ENCODE measurements at places on chromosomes 7 and 10.

DNA sequence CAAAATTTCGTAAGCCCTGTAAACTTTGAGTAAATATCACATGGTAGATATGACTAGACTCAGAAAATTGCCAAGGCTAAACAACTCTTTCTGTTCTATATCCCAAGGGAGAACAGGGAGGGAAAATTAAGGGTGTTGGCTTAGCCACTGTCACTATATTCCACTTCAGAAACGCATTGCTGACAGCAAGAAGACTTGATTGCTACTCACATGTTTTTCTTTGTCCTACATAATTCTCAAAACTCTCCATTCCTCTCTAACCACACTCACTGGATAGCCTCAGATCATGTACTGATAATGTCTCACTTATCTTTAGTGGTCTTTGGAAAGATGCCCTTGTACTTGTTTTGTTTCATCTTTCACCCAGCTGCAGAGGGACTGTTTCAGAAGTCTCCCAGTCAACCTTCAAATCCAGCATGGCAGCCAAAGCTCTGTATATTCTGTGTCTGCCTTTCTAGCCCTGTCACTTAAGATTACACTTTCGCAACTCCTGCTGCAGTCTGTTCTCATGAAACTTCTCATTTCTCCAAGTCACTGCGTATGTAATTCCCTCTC is 582.4 kb upstream of the FZD8 start:
- peak; percentile 62 for DNase-seq

GRCh38 chr7:37312608-37313007 is 136.1 kb downstream of the ELMO1 start:
- DNase-seq, result no peak

- DNase-seq, result no peak
Observed at GRCh38 chr7:155346285-155346684, 48.6 kb downstream of the INSIG1 start.

DNA sequence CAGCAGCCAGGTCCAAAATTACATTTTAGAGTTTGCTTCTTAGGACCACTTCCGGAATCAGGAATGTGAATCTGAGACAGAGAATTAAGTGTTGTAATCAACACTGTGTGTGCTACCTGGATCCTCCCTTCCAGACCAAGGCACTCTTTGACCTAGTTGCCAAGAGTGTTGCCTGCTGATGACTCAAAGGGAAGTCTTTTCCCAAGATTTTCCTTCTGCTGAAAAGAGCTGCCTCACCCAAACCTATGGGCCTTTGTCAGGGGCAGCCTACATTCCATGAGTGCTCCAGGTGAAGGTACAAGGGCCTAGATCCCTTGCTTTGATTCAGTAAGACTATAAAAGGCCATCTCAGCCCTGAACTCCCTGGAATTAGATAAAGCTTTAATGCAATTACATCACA is 712.5 kb upstream of the ANKRD30A start:
- no peak for DNase-seq

DNA sequence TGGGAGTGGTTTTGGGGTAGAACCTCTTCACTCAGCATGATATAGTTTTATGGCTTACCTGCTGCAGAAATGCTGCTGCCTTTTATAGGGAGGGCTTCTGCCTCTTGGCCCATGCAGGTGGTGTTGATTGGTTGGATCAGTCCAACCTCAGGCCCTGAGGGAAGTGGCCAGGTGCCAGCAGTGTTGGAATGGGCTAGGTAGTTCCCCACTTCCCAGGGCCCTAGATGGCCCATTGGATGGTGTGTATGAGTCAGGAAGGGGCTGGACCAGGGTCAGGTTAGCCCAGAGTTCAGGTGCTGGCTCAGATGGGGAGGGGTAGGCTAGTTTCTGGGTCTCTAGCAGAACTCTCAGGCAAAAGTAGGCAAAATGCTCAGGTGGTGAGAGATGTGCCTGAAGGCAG is 455.5 kb downstream of the CCSER2 start:
- DNase-seq, result no peak

DNA sequence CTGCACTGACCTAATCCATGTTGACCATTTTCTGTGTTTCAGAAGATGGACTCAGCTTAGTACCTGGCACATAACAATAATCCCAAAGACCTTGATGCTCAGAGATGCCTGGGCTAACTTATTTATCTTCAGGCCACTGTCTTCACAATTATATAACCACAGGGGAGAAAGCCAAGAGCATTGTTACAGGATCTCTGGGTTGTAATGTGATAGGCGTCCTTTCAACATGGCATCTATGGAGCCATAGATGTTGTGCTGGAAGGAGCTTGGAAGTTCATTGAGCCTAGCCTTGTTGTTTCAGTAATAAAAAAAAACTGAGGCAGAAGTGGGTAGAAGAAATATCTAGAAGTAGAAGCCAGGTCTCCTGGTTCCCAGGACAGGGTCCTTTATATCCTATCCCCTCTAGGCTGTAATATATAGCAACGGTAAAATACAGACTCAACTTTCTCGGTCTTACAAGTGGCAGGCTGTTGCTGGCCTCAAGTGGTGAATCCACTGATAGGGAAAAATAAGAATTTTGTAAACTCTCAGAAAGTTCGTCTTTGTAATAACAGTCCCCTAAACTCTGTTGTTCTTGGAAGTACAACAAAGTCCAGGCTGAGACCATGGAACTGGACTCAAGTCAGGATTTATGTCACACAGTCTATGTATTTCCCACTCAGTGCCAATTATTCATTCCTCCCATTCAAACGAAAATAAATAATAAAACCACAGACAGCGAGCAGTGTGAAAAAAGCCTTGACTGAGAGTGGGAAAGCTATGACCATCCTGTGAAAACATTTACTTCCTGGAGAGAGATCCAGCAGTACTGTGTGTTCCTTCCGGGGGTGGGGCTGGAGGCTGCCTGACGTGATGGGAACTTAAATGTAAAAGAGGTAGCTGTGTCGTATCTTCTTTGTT is 277.6 kb downstream of the REEP3 start:
- peak; percentile 73 for DNase-seq

DNA sequence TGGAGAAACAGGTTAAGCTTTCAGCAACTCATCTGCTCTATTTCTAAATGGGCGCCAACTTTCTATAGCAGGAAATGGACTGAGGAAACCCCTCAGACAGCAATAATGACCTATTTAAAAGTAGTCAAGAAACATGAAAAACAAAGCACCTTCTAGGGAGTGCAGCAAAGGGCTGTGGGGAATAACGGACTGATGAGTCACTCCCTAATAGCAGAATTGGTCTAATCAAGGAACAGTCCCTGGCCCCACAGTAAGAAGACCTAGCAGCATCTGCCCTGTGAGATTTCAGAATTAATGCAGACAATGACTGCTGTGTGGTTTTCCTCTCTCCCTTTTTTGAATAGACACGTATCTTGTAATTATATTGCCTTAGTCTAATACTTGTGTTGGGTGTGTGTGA is 602.9 kb downstream of the IPMK start:
- DNase-seq, result no peak

DNA sequence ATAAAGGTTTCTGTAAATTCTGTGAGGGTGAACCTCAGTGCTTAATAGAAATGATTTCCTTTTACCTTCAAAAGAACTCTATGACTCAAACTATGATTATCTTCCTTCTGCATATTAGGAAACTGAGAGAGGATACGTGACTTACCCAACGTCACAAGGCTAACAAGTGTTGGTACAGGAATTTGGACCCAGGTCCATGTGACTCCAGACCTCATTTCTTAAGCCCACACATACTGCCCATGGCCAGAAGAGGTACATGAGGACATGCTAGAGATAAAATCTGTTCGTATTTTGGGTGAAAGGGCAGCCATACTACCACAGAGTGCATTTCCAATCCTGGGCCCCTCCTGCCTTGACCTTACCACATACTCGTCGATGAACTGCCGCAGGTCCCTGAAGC is 61.5 kb upstream of the TM9SF3 start:
- no peak for DNase-seq

DNA sequence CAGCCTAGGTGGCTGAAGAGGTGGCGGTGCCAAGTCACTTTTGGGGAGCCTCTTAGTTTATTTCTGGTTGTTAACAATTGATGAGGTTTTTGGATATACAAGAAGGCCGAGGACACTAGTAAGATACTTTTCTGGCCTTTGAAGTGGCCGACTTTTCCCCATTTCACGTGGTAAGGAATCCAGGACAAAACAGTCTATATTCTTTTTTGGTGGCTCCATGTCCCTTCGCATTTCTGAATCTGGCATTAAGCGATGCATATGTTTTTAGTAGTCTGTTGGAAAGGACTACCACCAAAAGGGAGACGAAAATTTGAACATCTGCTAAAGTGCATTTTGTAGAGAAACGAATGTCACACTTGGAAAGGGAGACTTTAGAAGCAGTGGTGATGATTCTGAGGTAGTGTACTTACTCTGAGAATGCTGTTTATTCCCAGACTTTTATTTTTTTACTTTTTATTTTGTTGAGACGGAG is 1.5 kb downstream of the MLLT10 start:
- DNase-seq, result no peak

- DNase-seq, result peak; percentile 89
Observed at GRCh38 chr7:35801392-35802101, 690 bp downstream of the SEPTIN7 start.

DNA sequence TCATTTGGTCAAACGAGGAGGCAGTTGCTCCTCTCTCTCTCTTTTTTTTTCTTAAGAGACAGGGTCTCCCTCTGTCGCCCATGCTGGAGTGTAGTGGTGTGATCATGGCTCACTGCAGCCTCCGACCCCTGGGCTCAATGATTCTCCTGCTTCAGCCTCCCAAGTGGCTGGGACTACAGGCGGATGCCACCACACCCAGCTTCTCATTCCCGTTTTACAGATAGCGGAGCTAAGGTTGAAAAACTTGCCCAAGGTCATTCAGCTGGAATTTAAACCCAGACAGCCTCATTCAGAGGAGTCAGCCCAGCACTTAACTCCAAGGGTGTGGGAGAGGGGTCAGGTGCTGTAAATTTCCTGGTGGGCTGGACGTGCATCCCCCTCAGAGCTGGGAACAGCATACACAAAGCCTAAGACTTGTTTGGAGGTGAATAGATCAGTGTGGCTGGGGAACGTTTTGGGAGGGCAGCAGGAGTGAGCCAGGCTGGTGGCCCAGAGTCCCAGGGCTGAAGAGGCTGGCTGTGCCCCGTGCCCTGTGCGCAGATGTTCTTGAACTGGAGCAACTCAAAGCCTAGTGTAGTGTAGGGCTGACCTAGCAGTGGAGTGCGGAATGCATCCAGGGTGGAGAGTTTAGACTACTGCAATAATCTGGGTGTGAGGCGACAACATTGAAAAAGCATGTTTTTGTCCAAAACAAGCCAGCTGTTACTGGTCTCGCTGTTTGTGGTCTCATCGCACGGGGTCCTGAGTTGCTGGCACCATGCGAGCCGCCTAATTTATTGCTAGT is 2.3 kb downstream of the HTRA1 start:
- DNase-seq, result no peak

DNA sequence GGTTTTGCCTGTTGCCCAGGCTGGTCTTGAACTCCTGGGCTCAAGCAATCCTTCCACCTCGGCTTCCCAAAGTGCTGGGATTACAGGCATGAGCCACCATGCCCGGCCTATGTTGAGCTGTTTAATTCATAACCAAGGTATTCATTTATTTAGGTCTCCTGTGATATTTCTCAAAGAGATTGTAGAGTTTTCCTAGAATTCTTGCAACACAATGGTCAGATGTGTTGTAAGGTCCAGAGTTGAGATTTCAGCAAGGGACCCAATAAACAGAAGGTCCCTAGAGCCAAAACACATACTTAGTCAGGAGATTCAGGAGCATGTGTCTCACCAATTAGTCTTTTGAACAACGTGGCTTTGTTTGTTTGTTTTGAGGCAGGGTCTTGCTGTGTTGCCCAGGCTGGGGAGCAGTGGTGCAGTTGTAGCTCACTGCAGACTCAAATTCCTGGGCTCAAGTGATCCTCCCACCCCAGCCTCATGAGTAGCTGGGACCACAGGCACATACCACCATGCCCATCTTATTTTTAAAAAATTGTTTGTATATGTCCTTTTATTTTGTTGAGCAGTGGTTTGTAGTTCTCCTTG is 321.3 kb upstream of the GALNT17 start:
- peak; percentile 5 for DNase-seq

DNA sequence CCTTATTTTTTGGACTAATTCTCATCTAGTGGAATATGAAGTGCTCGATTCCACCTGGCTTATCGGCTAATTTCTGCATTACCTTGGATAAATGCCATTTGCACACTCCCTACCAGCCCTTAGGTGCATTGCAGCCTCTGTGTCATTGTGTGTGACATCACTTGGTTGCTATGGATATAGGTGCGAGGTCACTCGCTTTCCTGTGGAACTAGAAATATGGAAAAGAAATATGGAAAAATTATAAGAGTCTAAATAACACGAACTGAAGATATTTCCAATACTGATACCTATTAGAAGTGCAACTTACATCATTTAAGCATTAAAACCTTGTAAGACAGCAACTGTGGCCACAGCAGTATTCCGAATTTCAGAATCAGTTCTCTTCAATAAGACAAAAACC is 2.0 kb downstream of the YWHAG start:
- DNase-seq, result peak; percentile 68

- peak; percentile 9 for DNase-seq
Observed at GRCh38 chr10:44925224-44925623, 14.1 kb downstream of the TMEM72 start.

DNA sequence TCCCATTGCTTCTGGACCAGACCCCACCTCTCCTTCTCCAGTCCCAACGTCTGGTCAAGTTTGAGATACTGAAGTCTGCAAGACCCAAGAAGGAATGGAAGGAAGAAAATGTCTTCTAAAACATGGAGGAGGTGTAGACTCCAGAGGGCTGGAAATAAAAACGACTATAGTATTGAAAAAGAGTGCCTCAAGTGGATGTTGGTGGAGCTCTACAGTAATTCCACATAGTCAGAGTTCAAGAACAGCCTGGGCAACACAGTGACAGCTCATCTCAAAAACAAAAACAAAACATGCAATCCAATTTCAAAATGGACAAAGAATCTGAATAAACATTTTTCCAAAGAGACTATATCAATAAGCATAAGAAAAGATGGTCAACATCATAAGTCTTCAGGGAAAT is 2.3 kb upstream of the PCGF6 start:
- DNase-seq, result no peak

DNA sequence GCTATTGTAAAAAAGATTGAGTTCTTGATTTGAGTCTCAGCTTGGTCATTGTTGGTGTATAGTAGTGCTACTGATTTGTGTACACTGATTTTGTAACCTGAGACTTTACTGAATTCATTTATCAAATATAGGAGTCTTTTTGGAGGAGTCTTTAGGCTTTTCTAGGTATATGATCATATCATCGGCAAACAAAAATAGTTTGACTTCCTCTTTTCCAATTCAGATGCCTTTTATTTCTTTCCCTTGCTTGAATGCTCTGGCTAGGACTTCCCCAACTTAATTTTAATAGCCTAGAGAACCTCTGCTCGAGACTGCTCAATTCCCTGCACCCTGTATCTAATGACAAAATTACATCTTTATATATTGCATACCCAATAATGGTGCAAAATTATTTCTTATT is 154.4 kb downstream of the CCDC7 start:
- no peak for DNase-seq
